ENCODE measurements at places on chromosomes 16 and 17. TPM values are rescaled to one million over a fixed set of nuclear protein-coding genes. Genes with fewer than 3 reads are reported as not detected.

The STAT5A gene
- total RNA-seq, result 108 TPM

The COX6A2 gene
- not detected for total RNA-seq

The DPEP2NB gene
- not detected for total RNA-seq

The ATMIN gene
- total RNA-seq, result 37.0 TPM

The PYCARD gene
- 66.8 TPM for total RNA-seq

The C16orf74 gene
- 1.7 TPM for total RNA-seq

The BAIAP2 gene
- total RNA-seq, result 2.8 TPM

The DHODH gene
- total RNA-seq, result 10.9 TPM

The C16orf89 gene
- not detected for total RNA-seq

The C17orf50 gene
- not detected for total RNA-seq

The PMFBP1 gene
- 3.1 TPM for total RNA-seq

The FKBP10 gene
- total RNA-seq, result not detected

The C16orf96 gene
- 0.21 TPM for total RNA-seq

The ABI3 gene
- total RNA-seq, result 59.4 TPM

The TMEM106A gene
- total RNA-seq, result 11.8 TPM

The FMNL1 gene
- 410 TPM for total RNA-seq

The ALDH3A2 gene
- total RNA-seq, result 25.8 TPM

The GPR142 gene
- total RNA-seq, result not detected

The DERL2 gene
- 85.1 TPM for total RNA-seq

The DNAAF8 gene
- 0.40 TPM for total RNA-seq

The SCIMP gene
- total RNA-seq, result not detected

The ITGA2B gene
- 0.47 TPM for total RNA-seq

The KIF2B gene
- total RNA-seq, result not detected

The TRPV3 gene
- 0.10 TPM for total RNA-seq
